Activated CD4-positive, alpha-beta T cell treated with anti-CD3 and anti-CD28 coated beads, Interleukin-10, Interleukin-2, amounts not matched to agents 100 ng/mL and 50 ng/mL, durations not matched to agents 16 hours and 8 hours (primary cell): ENCODE measurements at places on chromosomes 5 and 9.

GRCh38 chr5:10562201-10563109 is 1.4 kb upstream of the ANKRD33B start:
- no peak for DNase-seq

GRCh38 chr5:31407921-31408693 is 123.8 kb downstream of the DROSHA start:
- no peak for DNase-seq

- DNase-seq = no peak
Measured at GRCh38 chr5:88391991-88392390, 123.3 kb upstream of the TMEM161B start.

DNA sequence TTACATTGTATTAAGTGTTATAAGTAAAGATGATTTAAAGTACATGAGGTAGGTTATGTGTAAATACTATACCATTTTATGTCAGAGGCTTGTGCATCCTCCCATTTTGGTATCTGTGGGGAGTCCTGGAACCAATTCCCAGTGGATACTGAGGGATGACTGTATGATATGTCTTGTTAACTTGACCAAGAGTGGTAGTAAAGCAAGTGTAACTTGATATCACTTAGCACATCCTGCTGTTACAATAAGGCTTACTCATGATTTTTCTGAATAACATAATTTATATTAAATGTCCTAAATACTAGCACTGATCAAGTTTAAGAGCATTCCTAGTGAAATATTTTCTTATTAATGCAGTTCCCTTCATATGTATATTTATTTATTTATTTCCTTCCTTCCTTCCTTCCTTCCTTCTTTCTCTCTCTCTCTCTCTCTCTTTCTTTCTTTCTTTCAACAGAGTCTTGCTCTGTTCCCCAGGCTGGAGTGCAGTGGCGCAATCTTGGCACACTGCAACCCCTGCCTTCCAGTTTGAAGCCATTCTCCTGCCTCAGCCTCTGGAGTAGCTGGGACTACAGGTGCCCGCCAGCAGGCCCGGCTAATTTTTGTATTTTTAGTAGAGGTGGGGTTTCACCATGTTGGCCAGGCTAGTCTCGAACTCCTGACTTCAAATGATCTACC is 7.5 kb downstream of the NDFIP1 start:
- no peak for DNase-seq

- no peak for DNase-seq
Measured at GRCh38 chr9:38518826-38519225, 94.6 kb upstream of the IGFBPL1 start.

DNA sequence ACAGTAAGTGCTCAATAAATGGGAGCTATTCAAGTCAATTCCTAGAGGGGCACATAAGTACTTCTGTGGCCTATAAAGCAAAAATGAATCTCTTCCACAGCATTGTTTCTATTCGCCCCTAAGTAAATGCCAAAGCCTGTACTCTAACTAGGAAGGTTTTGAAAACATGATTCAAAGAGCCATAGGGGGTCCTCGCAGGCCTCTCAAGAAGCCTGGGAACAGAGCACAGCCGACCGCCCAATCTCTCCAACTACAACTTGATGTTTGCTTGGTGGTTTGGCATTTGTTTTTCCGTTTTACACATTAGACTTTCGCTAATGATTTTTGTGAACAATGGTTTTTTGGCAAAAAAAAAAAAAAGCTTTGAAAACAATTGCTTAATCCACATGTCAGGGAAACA is 19.4 kb downstream of the EFNA5 start:
- no peak for DNase-seq

DNA sequence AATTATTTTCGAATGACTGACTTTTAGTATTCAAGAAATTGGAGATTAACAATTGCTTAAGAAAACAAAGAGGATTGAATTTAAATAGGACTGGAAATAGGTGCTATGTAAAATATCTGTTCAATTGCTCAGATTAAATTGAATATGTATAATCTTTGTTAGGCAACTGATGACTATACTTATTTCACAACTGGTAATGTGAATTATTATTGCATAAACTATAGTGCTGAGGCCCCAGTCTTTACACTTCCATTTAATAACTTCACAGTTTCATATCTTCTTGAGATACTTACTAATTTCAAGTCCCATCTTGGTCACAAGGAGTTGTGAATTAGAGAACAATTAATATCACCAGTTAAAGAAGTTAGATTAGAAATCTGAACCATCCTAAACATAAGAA is 16.7 kb downstream of the CEP78 start:
- no peak for DNase-seq

DNA sequence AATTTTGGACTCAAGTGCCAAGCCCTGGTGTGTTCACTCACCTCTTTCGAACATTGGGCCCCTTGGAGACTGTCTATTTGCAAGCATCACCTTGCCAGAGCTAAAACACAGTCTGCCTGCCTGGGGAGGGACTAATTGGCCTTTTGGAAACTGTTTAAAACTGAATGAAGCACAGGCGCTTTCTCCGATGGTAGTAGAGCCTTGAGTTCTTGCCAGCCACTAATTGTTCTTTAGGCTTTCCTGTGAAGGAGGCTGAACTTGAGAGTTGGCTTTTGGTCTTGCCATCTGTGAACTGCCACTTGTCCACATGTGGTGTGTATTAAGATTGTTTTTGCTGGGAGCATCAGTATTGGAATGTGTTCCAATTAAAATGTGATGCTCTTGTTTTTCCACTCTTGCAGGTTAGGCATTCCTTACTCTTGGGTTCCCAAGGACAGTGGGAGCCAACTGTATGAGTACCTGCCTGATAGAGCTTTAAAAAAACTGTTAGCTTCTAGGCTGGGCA is 26.0 kb downstream of the GARNL3 start:
- no peak for DNase-seq

DNA sequence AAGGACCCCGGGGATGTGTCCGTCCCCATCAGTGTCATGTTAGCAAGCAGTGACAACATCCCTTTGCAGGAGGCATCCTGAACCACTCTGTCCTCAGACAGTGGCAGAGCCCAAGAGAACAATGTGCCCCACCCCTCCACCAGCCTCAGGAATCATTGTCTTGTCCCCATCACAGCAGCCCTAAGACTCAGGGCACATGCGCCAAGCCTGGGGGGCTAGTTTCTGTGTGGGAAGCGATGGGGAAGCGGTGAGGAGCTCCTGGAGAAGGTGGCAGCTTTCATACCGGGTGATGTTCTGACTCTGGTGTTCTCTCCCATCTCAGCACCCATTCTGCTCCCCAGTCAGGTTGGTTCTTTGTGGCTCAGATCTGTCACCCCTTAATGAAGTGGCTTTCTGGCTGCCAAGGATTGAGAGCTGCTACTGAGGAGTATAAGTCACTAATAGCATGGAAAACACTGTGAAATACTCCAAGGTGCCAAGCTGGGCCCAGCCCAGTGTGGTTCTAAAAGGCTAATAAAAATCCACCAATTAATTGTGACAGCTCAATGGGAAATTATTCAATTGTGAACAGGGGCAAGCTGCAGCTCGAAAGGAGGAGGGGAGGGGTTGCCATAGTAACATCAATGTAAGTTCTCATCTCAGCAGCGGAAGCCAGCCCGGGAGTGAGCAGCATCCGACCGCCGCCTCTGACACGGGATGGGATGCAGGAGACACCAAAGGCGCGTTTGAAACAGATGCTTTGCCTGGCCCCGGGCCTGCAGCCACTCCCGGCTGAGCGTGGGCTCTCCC is 4.7 kb downstream of the QRFP start:
- DNase-seq = no peak

GRCh38 chr9:79362100-79363081 is 209.4 kb upstream of the TLE4 start:
- no peak for DNase-seq

- DNase-seq = no peak
Measured at GRCh38 chr9:126513159-126514036, 100.3 kb upstream of the LMX1B start.

- no peak for DNase-seq
Measured at GRCh38 chr5:57441557-57441956, 41.1 kb downstream of the ACTBL2 start.

DNA sequence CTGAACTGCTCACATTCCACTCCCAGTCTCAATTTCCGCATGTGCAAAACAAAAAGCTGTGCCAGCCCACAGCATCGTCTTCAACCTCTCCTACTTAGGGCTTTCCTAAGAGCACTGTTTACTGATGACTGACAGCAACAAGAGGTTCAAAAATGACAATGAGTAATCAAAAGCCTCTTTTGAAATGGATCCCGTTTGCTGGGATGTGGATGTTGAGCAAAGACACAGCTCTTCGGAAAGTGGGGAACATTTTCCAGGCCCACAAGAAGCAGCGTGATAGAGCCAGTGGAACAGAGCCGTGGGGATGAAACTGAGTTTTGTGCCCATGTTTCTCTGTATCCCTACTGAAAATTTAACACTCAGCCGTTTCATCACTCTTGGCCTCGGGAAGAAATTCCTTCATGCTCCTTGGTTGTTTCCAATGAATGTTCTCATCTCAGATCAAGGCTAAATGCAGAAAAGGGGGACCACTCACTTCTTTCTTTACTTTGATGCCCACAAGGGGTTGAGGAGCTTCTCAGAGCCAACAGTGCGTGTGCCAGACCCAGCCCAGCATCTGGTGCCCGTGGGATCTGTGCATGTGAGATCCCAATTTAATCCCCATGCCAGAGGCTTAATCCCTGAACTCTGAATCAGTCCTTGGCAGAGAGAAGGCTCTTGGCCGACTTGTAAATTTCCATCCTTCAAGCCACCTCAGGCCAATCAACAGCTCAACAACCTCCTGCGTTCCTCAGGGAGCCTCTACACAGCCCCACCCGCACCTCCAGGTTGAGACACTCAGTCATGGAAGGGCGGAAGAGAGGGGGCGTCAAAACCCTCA is 230.2 kb upstream of the DAPK1 start:
- no peak for DNase-seq
